ENCODE measurements at places on chromosomes 13 and 19. TPM values are rescaled to one million over a fixed set of nuclear protein-coding genes. Genes with fewer than 3 reads are reported as not detected.

The VN1R4 gene
- total RNA-seq: not detected

The MBD3L2 gene
- not detected for total RNA-seq

The THAP8 gene
- 1.7 TPM for total RNA-seq

The ZNF208 gene
- total RNA-seq: not detected

The ZFR2 gene
- 0.18 TPM for total RNA-seq

The ITGBL1 gene
- 0.16 TPM for total RNA-seq

The PCDH20 gene
- not detected for total RNA-seq

The ZNF763 gene
- total RNA-seq: 0.66 TPM

The STOML3 gene
- total RNA-seq: not detected

The SLC46A3 gene
- 9.5 TPM for total RNA-seq

The NLRP5 gene
- not detected for total RNA-seq

The MAB21L1 gene
- not detected for total RNA-seq

- no peaks in the 10 kb centered on the region for H3K4me1 ChIP-seq
- H3K4me3 ChIP-seq: no peak overlapping the region
- H3K36me3 ChIP-seq: no peaks in the 10 kb centered on the region
- no peak for DNase-seq
These were observed 1438.1 kb downstream of the UQCRFS1 start for GRCh38 chr19:27774827-27775226.

DNA sequence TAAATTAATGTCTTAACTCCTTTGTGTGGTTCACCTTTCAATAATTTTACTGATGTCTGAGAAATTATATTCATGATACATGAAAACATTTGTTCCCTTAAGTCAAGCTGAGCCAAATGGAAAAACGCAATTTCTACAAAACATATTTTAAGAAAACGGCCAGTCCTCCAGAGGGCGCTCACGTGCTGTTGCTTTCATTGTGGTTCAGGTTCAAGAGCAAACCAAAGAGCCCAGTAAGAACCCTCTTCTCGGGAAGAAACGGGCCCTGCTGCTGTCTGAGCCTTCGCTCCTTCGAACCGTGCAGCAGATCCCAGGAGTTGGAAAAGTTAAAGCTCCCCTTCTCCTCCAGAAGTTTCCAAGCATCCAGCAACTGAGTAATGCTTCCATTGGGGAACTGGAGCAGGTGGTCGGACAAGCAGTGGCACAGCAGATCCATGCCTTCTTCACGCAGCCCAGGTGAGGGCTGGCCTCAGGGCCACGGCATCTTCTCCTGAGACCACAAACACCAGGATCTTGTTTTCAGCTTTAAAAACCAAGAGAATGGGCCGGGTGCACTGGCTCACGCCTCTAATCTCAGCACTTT is 4.3 kb downstream of the FAAP24 start:
- no peaks in the 10 kb centered on the region for H3K36me3 ChIP-seq
- H3K27me3 ChIP-seq: no peaks in the 10 kb centered on the region
- H3K4me1 ChIP-seq: no peaks in the 10 kb centered on the region
- no peak overlapping the region for H3K27ac ChIP-seq
- no peak overlapping the region for H3K4me3 ChIP-seq

DNA sequence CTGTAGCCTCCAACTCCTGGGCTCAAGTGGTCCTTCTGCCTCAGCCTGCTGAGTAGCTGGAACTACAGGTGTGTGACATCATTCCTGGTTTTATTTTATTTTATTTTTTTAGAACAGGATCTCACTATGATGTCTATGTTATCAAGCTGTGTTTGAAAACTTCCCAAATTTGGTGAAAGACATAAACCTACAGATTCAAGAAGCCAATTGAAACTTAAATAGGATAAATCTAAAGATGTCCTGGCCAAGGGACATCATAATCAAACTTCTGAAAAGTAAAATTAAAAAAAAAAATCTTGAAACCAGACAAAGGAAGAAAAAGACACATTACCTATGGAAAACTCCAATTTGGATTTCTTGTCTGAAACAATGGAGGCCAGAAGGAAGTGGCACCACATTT is 23.1 kb upstream of the PDX1 start:
- no peak overlapping the region for H3K27ac ChIP-seq
- no peak for DNase-seq
- H3K36me3 ChIP-seq: no peaks in the 10 kb centered on the region
- no peaks in the 10 kb centered on the region for H3K4me1 ChIP-seq
- H3K27me3 ChIP-seq: no peaks in the 10 kb centered on the region
- H3K4me3 ChIP-seq: no peak overlapping the region

DNA sequence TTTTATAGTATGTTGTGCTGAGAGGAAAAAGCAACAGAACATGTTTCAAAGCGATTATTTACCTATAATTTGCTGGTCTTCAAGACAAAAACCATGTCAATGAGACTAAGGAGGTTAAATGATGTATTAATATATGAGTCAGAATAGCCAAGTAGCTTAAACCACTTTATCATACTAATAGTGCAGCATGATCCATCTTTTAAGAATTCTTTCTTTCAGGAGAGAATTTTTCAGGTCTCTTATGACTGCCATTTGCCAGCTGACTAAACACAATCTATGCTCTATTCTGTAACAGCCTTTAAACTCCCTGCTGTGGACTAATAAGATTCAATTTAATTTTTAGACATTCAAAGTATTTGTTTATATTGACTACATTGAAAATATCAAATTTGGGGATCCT is 93.7 kb downstream of the TRPC4 start:
- H3K4me3 ChIP-seq: no peak overlapping the region
- H3K27me3 ChIP-seq: no peaks in the 10 kb centered on the region
- no peak overlapping the region for H3K27ac ChIP-seq
- no peak for DNase-seq

DNA sequence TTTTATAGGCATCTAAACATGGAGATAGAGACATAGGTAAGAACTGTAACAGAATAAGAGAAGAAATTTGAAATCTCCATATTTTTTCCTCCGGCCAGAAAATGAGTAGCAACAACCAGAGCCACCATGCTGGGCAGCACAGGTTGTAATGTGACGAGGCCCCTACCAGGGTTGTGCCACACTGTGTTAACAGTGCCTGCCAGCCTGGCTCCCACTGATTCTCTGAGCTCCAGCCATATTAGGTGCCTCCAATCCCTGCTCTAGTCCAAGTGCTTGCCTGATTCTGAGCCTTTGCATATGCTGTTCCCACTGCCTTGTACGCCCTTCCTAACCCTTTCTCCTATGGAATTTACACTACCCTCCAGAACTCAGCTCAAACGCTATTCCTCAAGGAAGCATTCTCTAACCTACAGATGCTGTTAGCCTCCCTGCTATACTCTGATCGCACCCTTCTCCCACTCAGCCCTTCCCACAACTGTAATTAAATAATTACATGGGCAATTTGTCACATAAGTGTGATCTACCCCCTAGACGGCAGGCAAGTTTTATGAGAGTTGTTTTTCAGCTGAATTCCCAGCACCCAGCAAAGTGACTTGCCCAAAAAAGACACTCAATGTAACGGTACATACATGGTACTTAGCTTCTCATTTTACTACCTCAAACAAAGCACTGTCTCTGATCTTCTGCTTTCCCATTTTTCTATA is 37.6 kb upstream of the STARD13 start:
- DNase-seq: no peak
- no peak overlapping the region for H3K27ac ChIP-seq
- H3K4me1 ChIP-seq: no peaks in the 10 kb centered on the region
- no peaks in the 10 kb centered on the region for H3K36me3 ChIP-seq

DNA sequence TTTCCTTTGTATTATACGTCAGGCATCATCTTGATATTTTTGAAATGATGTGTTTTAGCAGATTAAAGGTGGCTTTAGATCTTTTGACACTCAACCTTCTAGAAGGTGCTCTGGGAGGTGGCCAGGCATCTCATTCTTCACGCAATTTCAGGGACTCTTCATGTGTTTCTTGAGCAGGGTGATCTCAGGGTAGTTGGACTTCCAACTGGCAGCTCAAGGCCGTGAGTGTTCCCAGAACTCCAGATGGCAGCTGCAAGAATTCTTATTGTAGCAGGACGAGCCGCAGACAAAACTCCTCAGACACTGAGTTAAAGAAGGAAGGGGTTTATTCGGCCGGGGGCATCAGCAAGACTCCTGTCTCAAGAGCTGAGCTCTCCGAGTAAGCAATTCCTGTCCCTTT is 82.5 kb upstream of the UBAC2 start:
- peaks cover 3% of the 10 kb centered on the region for H3K27me3 ChIP-seq
- no peaks in the 10 kb centered on the region for H3K36me3 ChIP-seq
- H3K4me3 ChIP-seq: no peak overlapping the region
- no peak for DNase-seq

GRCh38 chr19:37855098-37855497 is 51.3 kb downstream of the WDR87 start:
- H3K4me3 ChIP-seq: no peak overlapping the region
- H3K36me3 ChIP-seq: no peaks in the 10 kb centered on the region
- H3K4me1 ChIP-seq: no peaks in the 10 kb centered on the region
- no peak overlapping the region for H3K27ac ChIP-seq
- H3K27me3 ChIP-seq: no peaks in the 10 kb centered on the region
- DNase-seq: no peak

GRCh38 chr13:74367193-74367592 is 233.0 kb upstream of the KLF12 start:
- no peak for DNase-seq
- H3K4me3 ChIP-seq: no peak overlapping the region
- H3K27ac ChIP-seq: no peak overlapping the region
- H3K4me1 ChIP-seq: no peaks in the 10 kb centered on the region
- H3K36me3 ChIP-seq: no peaks in the 10 kb centered on the region

DNA sequence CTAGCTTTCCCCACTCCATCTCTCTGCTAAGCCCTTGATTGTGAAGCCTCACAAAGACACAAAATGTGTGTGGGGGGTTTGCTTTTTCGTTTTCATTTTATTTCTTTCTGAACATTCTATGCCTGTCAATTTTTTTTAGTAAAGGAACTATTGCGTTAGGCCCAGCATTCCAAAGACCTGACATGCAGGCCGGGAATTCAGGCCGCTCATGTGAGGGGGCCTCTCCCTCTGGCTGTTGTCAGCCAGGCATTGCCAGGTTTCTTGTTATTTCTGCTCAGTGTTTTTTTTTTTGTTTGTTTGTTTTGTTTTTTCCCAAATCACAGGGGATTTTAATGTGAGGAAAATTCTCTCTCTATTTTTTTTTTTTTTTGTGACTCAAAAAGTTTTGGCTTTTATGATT is 10.3 kb upstream of the MEDAG start:
- H3K27ac ChIP-seq: no peak overlapping the region
- H3K4me3 ChIP-seq: no peak overlapping the region
- H3K4me1 ChIP-seq: no peaks in the 10 kb centered on the region
- H3K27me3 ChIP-seq: no peaks in the 10 kb centered on the region

- peaks cover 24% of the 10 kb centered on the region for H3K4me1 ChIP-seq
- no peak for DNase-seq
- H3K27me3 ChIP-seq: no peaks in the 10 kb centered on the region
- no peak overlapping the region for H3K27ac ChIP-seq
- peaks cover 7% of the 10 kb centered on the region for H3K36me3 ChIP-seq
- H3K4me3 ChIP-seq: 0 out of 2 replicates have a peak overlapping the region, but pooled peaks have one; percentile 2
These were observed 3.0 kb downstream of the AKT2 start for GRCh38 chr19:40282209-40282580.

GRCh38 chr19:29593869-29594268 is 12.2 kb upstream of the POP4 start:
- no peaks in the 10 kb centered on the region for H3K36me3 ChIP-seq
- no peak for DNase-seq
- no peak overlapping the region for H3K4me3 ChIP-seq
- H3K27me3 ChIP-seq: no peaks in the 10 kb centered on the region

DNA sequence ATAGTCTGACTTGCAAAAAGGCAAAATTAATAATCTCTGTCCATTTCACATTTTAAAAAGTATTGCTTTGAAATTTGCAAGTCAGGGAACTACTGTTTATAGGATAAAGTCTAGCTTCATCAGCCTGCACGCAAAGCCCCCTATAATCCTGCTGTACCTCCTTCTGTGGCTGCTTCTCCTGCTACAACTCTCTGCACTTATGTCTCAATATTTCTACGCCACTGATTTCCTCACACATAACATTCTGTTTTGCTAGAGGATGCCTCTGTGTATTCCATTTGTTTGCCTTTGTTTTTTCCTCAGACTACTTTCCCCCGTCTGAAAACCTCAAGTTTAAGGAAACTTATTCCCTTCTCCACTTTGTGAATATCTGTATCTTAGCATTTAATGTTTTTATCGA is 389.9 kb downstream of the RFC3 start:
- no peaks in the 10 kb centered on the region for H3K4me1 ChIP-seq
- DNase-seq: no peak
- H3K36me3 ChIP-seq: no peaks in the 10 kb centered on the region
- no peaks in the 10 kb centered on the region for H3K27me3 ChIP-seq
- no peak overlapping the region for H3K27ac ChIP-seq

- H3K27ac ChIP-seq: no peak overlapping the region
- H3K4me3 ChIP-seq: no peak overlapping the region
- no peaks in the 10 kb centered on the region for H3K27me3 ChIP-seq
- no peaks in the 10 kb centered on the region for H3K36me3 ChIP-seq
These were observed 10.9 kb downstream of the TIMM13 start for GRCh38 chr19:2416321-2417097.

- H3K4me1 ChIP-seq: peaks cover 28% of the 10 kb centered on the region
- no peaks in the 10 kb centered on the region for H3K27me3 ChIP-seq
- peak overlapping the region; percentile 67 for H3K27ac ChIP-seq
- H3K36me3 ChIP-seq: no peaks in the 10 kb centered on the region
- H3K4me3 ChIP-seq: no peak overlapping the region
These were observed 103.8 kb downstream of the LRCH1 start for GRCh38 chr13:46656786-46657185.

DNA sequence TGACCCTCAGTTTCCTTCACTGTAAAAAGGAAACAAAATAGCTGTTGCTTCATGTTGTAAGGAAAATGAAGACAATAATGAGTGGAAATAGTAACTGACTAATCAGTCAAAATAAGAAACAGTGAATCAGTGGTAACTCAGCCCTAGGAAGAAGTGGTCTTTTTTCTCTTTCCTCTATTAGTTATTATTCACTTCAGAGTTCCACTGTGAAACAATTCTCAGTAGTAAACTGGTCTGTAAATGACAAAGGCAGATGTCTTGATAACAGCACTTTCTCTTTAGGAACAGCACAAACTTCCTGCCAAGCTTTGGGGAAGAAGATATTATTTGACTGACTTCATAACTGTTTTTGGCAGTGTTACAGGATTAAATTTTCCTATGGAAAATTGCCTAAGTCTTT is 600.5 kb upstream of the KLHL1 start:
- no peaks in the 10 kb centered on the region for H3K36me3 ChIP-seq
- no peak overlapping the region for H3K27ac ChIP-seq
- no peak overlapping the region for H3K4me3 ChIP-seq
- no peaks in the 10 kb centered on the region for H3K27me3 ChIP-seq

DNA sequence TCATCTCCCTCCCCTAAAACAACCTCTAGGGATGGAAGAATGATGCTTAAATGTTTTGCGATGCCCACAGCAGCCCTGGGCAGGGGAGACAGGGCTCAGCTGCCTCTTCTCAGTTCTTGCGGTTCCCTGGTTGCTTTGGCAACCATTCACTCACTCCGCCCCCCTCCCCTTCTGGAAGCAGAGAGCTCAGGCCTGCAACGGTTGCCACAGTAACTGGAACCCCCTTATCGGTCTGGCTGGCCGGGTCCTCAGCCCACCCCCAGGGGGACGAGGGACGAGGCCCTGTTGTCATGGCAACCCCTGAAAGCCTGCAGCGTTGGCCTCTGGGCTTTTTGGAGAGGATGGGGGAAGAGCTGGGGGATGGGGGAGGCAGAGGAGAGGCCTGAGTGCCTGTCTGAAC is 19.5 kb downstream of the NOVA2 start:
- H3K4me1 ChIP-seq: peaks cover 5% of the 10 kb centered on the region
- no peak for DNase-seq

GRCh38 chr19:41908724-41909464 is 19.4 kb downstream of the ERFL start:
- peaks cover 11% of the 10 kb centered on the region for H3K36me3 ChIP-seq
- DNase-seq: no peak
- H3K27me3 ChIP-seq: no peaks in the 10 kb centered on the region
- no peaks in the 10 kb centered on the region for H3K4me1 ChIP-seq
